Right renal pelvis (tissue), 4 donors: ENCODE measurements at places on chromosomes 16 and 17.
A peak's percentile ranks its signal among the peaks of the same experiment; 100 is the strongest.

DNA sequence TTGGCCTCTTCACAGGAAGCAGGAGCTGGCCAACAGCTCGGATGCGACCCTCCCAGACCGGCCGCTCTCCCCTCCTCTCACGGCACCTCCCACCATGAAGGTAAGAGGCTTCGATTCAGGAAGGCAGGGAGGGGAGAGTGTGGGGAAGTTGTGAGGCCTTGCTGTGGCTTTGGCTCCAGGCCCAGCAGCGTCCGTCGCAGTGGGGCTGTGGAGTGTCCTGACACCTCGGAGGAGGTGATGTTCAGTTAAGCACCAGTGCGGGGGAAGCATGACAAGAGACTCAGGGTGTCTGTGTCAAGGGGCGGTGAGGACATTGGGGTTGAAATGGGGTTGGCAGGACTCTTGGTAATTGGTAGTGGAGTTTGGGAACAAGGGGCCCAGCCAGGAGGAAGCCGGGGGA, 109.0 kb downstream of the RAP1GAP2 start:
- no peak for DNase-seq

- DNase-seq = peak; percentile 41
These were observed 252.3 kb downstream of the SNX29 start for GRCh38 chr16:12228602-12229499.

DNA sequence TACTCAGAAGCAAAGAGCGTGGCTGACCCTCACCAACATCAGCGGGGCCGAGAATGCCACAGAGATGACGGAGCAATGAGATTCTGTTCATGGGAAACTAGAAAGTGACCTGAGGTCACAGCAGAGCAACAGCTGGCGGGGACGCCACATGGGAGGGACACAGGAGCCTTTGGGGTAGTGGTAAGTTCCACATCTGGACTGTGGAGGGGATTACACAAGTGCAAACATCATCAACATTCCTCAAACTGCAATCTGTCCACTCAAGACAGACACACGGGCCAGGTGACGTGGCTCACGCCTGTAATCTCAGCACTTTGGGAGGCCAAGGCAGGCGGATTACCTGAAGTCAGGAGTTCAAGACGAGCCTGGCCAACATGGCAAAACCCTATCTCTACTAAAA, 11.2 kb downstream of the HAGH start:
- DNase-seq = no peak

GRCh38 chr17:38703742-38704605, 1.1 kb upstream of the MLLT6 start:
- peak; percentile 82 for DNase-seq

DNA sequence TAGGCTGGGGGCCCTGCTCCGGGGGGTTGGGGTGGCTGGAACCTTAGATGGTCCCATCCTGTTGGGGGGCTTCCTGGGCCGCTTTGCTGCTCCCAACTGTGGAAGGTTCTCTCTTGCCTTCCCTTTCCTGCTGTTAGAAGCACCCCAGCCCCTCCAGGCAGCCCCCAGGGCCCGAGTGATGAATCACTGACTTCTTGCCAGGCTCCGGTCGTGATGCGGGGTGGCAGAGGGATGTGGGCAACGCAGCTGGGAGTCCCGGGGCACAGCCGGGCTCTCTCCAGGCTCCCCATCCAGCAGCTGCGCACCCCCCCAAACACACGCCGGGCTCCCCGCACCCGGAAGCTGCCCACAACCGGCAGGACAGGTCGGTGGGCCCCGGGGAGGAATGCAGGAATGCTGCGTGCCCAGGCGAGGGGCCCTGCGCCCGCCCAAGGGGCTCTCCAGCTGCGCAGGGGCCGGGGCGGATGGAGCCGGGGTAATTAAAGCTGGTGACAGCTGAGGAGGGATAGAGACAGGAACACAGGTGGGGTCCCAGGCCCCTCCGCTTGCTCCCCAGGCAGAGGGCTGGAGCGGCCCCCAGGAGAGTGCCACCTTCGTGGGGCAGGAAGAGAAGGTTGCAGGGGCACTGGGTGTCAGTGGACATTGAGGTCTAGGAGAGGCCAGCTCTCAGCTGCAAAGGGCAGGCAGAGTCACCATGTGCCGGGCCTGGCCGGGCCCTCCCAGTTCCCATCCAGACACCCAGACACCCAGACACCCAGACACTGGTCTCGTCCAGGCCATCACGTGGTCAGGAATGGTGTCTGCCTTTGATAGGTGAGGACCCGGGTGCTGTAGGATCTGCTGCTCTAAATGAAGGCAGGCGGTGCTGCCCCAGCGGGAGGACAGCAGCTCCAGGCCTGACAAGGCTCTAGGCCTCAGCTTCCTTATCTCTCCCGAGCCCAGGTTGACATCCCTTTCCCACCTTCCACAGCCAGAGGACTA, 15.0 kb upstream of the SLC38A10 start:
- no peak for DNase-seq

GRCh38 chr16:80014241-80014939, 413.9 kb upstream of the MAF start:
- no peak for DNase-seq

GRCh38 chr17:17398943-17399926, 77.6 kb upstream of the MED9 start:
- DNase-seq = no peak

DNA sequence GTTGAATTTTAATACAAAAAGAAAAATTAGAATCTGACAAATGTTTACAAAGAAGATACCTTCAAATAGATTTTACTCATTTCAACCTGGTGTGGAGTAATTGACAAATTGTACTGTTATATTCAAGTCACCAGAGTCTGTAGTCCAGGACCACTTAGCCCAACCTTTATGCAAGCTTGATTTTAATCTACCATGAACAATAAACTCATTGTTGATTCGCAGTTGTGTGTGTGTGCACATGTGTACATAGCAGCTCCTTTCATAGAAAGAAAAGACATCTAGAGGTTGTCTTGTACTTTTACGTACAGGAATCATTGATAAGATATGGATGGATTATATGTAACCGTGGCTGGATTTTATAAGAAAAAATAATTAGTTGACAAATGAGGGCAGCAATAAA, 20.7 kb upstream of the LRRC37A start:
- DNase-seq = no peak

- no peak for DNase-seq
These were observed 4.5 kb downstream of the NUP93 start for GRCh38 chr16:56734429-56734828.

GRCh38 chr17:76449126-76449525, 3.8 kb downstream of the UBE2O start:
- no peak for DNase-seq

GRCh38 chr17:17902376-17902775, 65.6 kb upstream of the SREBF1 start:
- DNase-seq = no peak

GRCh38 chr16:4194661-4195060, 47.2 kb downstream of the SRL start:
- no peak for DNase-seq

DNA sequence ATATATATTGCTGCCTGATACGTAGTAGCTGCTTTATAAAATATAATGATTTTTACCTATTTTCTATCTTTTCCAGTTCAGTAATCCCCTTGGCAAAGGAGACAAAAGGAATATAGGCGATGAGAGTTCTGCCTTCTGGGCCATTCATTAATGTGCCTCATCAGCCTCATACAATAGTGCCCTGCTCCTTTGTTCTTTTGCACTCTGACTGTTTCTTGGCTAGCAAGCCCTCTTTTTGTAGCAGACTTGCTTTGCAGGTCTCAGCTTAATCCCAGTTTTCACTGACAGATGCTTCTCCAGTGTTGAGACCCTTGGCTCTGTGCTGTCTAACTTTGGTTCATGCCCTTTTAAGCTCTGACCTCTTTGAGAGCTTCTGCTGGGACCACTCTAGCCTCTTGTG, 10.4 kb downstream of the HSD17B2 start:
- no peak for DNase-seq

DNA sequence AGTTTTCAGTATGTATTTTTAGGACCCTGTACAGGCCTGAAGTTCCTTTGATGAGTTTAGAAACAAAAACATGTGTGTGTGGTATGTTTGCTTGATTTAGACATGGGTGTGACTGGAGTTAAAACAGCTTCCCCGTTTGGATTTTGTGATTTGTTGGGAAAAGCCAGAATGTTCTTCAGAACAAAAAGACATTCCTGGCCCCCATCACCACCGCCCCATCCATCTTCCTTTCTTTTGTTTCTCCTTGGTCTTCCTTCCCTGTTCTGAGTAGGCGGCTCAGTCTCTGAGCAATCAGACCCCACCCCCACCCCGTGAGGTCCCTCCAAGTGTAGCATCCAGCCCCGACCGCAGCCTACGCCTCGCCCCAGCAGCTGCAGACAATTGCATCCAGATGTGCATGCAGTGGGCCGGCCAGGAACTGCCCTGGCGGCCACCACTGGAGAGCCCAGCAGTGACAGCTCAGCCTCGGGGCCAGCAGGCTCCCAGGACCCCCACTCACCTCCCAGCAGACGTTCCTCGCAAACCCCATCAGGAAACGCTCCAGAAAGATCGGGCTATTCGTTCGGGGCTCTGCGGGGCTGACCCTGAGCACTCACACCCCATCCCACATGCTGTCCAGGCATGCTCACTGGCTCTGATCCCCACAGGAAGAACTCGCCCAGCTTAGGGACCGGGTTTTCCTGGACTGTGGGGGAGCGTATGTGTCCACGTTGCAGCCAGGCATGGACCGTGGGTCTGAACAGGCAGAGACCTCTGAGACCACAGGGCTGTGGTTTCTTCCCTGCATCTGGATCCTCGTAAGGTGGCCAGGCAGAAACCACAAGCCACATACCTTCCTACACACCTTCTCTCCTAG, 99.8 kb upstream of the CDH5 start:
- no peak for DNase-seq

GRCh38 chr17:67716405-67716798, 1.3 kb upstream of the NOL11 start:
- no peak for DNase-seq
